AML-193 (cell line): ENCODE measurements at places on chromosomes 2 and 18.

DNA sequence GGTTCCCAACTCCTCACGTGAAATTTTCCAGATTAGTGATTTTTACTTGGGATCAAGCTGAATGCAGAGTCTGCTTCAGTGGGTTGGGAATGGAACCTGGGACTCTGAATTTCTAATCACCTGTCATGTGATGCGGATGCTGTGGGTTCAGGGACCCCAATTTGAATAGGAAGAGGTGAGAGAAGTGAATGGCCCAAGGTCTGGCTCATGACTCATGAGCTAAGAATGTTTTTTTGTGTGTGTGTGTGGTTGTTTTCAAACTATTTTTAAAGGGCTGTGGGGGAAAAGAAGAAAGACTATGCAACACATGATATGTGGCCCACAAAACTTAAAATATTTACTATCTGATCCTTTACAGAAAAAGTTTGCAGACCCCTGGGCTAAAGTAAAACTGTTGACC, 108.5 kb upstream of the CYRIA start:
- no peak for DNase-seq

DNA sequence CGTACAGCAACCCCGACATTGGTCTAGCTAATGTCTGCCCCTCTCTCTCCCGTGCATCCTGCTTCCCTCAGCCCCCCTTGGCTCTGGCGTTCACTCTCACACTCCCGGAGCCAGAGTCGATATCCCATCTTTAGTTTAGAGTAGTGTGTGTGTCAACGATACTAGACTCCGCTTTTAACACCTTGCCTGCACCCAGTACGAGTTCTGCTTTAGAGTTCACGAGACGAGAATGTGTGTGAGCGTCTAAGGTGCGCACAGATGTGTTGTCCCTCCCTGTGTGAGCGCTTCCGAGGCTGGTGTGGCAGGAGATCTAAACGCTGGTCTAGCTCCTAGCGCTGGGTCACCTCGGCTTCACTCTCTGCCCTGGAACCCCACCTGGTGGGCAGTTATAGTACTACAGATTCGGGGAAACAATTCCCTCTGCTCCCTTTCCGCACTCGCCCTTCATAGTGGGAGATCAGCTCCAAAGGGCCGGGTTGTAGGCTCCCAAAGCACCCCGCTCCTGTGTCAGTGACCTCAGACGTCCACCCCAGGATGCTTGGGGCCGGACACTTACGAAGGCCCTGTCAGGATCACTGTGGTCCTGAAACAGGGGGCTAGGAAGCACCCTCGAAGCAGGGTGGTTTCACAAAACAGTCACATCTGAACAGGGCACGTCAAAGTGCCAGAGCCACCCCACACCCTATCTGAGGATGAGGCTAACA, 2.6 kb upstream of the CYP26B1 start:
- peak; percentile 2 for DNase-seq

GRCh38 chr18:64807560-64807959, 658.7 kb upstream of the LINC00305 start:
- no peak for DNase-seq

GRCh38 chr2:207040696-207041095, 101.4 kb downstream of the CPO start:
- no peak for DNase-seq

DNA sequence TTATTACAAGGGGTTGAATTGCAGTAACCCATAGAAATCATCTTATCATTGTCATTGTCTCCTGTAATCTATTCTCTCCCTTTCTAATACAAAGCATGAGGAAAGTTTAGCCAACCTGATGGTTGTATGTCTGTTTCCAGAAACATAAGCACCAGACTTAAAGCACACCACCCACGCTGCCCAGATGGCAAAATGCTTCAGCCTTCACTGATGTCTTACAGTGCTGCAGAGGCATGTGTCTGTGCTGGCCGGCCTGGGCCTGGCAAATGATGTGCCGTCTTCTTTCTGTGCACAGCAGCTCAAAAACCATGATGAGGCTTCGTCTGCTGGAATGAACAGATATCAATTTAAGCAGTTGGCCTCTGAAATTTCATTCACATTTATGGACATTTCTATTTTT, 443.0 kb upstream of the RGPD4 start:
- no peak for DNase-seq

- peak; percentile 62 for DNase-seq
Measured at GRCh38 chr2:219253753-219254589, at the start of gene TUBA4A. TSS of gene TUBA4A (minus strand) at chr2:219253918. CDS start at chr2:219253858, 60 bp downstream.

DNA sequence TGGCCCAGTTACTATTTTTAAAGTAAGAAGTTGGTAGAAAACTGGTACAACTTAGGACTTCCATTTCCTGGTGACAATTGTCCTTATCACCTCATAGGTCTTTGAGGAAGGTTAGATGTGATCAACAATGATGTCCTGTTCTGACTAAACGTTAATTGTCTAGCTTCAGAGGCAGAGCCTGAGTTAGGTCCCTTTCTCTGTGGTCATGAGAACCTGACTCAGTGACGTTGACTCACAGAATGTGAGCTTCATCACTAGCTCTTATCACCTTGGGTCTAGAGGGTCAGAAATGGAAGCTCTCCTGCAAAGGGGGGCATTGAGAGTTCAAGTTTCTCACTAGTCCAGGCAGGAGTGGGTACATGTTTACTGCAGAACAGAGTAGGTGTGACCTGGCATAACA, 60.6 kb upstream of the ATP8B1 start:
- no peak for DNase-seq

- DNase-seq: no peak
Measured at GRCh38 chr2:228023619-228024018, 152.2 kb downstream of the DAW1 start.

DNA sequence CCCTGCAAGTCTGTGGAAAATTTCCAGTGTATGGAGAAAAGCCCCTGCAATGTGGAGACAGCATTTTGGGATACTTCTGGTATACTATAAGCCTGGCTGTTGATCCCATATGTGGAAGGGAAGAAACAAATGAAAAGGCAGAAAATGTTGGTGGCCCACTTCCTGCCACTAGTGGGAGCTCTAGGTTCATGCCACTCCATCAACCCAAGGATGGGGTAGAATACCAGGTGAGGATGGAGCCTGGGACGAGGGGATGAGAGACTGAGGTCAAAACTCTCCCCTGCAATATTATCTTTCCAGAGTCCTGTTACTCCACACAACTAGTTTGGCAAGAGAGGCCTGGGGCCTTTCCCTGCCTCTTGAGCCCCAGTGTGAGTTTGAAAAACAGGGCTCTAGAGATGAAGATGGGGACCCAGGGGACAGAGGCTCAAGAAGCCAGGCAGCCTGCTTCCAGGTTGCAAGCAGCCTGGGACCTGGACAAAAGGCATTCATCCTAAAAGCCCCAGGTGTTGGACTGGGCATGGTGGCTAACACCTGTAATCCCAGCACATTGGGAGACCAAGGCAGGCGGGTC, 31.9 kb downstream of the BMP10 start:
- peak; percentile 23 for DNase-seq

DNA sequence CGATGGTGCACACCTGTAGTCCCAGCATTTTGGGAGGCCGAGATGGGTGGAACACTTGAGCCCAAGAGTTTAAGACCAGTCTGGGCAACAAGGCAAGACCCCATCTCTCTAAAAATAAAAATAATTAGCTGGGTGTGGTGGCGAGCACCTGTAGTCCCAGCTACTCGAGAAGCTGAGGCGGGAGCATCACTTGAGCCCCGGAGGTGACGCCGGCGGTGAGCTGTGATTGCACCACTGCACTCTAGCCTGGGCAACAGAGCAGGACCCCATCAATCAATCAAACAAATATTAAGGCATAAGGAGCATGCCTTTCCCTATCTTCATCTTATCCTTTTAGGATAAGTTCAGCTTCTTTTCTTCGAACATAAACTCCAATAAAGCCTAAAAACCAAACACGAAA, 1.1 kb downstream of the WDSUB1 start:
- DNase-seq: no peak

- no peak for DNase-seq
Measured at GRCh38 chr2:142944264-142944663, 66.8 kb downstream of the KYNU start.

DNA sequence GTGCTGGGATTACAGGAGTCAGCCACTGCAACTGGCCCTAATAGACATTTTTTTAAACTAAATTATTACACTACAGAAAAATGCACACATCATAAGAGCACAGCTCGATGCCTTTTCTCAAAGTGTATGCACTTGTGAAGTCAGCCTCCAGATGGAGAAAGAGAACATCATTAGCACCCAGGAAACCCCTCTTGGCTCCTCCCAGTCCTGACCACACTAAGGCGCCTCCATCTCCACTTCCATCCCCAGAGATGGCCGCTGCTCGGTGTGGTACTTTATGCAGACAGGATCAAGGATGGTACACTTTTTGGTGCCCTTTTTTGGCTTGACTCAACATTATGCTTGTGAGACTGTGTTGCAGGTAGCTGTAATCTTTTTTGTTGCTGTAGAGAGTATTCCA, 34.8 kb downstream of the RRM2 start:
- no peak for DNase-seq

GRCh38 chr18:23357996-23358594, 95.0 kb upstream of the RIOK3 start:
- no peak for DNase-seq

GRCh38 chr2:171149171-171149938, 11.3 kb downstream of the TLK1 start:
- DNase-seq: no peak

- DNase-seq: no peak
Measured at GRCh38 chr2:78982638-78983330, 42.7 kb upstream of the REG3G start.
